Right lobe of liver (tissue), 6 donors: ENCODE measurements at places on chromosomes 4 and X. TPM values are rescaled to one million over a fixed set of nuclear protein-coding genes. Genes with fewer than 3 reads are reported as not detected.

- H3K27ac ChIP-seq = no peak overlapping the region
- no peaks in the 10 kb centered on the region for H3K36me3 ChIP-seq
- no peak overlapping the region for H3K4me3 ChIP-seq
- no peaks in the 10 kb centered on the region for H3K4me1 ChIP-seq
- no peak for DNase-seq
These were observed 85.7 kb downstream of the CRLF2 start for GRCh38 chrX:1126738-1127137.

The TIGD4 gene
- total RNA-seq = 0.11 TPM

The KIT gene
- total RNA-seq = 0.73 TPM

GRCh38 chr4:10687526-10687925 is 3.0 kb upstream of the CLNK start:
- no peak overlapping the region for H3K27ac ChIP-seq
- H3K27me3 ChIP-seq = no peaks in the 10 kb centered on the region
- no peaks in the 10 kb centered on the region for H3K36me3 ChIP-seq
- no peak for DNase-seq
- no peak overlapping the region for H3K4me3 ChIP-seq

DNA sequence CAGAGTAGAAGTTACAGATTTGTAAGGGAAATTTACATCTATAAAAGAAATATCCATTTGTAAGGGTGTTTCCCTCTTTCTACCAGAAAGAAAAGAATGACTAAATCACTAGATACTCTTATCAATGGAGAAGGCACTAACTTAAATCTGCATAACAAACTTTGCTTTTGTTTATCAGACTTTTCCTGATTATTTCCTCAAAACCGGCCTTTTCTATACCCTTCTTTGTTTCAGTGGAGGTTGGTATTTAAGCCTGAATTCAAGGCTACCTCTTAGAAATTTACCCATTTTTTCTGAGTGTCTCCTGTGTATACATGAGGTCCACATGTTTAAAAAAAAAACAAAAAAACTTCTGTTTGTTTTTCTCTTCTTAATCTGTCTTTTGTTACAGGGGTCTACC is 80.4 kb upstream of the GRPR start:
- H3K36me3 ChIP-seq = no peaks in the 10 kb centered on the region
- DNase-seq = no peak
- no peak overlapping the region for H3K4me3 ChIP-seq
- H3K27ac ChIP-seq = no peak overlapping the region

The RIPPLY1 gene
- 1.1 TPM for total RNA-seq

GRCh38 chrX:43314525-43314924 is 341.6 kb upstream of the MAOA start:
- H3K4me3 ChIP-seq = no peak overlapping the region
- DNase-seq = no peak
- no peaks in the 10 kb centered on the region for H3K27me3 ChIP-seq
- H3K36me3 ChIP-seq = no peaks in the 10 kb centered on the region
- H3K27ac ChIP-seq = no peak overlapping the region
